NCI-H187 treated with DMSO at 0.1 percent for 48 hours (cell line): ENCODE measurements at places on chromosomes 7 and 10.

GRCh38 chr7:133633055-133633454, 380.2 kb downstream of the EXOC4 start:
- no peak for DNase-seq

DNA sequence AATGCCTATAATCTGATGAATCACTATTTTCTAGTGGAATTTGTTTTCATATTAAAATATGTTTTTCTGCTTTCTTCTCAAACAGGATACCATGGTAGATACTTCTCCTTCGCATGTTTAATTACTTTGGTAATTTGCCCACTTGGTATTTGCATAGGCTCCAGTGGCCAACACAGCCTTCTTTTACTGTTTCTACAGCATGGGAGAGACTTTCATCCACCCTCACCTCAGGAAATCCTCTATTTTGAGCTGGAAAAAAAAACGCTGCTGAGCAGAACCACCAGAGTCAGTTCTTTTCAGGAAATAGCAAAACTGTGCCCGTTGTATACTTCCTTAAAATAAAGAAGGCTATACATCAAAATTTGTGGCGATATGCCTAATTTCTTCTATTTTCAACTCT, 213.3 kb downstream of the MDFIC start:
- no peak for DNase-seq

- no peak for DNase-seq
These were observed 395.7 kb downstream of the THSD7A start for GRCh38 chr7:11436316-11436715.

GRCh38 chr10:43265799-43266721, 805 bp downstream of the RASGEF1A start:
- DNase-seq: no peak

DNA sequence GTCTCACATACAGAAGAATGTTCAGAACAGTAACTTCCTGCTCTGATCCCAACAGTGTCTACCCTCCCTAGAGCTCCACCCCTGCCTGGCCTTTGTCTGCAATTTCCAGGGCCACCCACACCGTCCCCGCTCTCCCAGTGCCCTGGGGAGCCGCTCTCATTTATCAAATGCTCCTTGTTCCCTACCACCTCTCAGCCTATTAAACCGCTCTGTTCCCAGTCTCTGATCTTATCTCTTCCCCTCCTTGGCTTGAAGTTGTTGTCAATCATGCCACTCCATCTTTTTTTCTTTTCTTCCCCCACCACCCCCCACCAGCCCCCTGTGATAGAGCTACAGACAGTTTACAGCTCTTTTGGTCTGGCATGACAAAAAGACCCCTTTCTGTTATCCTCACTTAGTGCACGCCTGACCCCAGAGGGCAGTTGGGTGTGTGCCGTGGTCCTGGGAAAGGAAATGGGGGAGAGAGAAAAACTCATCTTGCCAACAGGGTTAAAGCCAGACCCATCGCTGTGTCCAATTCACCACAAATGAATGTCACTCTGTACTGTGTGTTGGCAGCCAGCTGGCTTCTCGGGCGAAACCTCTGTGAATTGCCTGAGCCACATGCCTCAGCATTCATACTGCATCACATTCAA, 28.8 kb upstream of the HECTD2 start:
- DNase-seq: no peak

GRCh38 chr7:76065016-76065612, 17.2 kb downstream of the MDH2 start:
- DNase-seq: no peak

DNA sequence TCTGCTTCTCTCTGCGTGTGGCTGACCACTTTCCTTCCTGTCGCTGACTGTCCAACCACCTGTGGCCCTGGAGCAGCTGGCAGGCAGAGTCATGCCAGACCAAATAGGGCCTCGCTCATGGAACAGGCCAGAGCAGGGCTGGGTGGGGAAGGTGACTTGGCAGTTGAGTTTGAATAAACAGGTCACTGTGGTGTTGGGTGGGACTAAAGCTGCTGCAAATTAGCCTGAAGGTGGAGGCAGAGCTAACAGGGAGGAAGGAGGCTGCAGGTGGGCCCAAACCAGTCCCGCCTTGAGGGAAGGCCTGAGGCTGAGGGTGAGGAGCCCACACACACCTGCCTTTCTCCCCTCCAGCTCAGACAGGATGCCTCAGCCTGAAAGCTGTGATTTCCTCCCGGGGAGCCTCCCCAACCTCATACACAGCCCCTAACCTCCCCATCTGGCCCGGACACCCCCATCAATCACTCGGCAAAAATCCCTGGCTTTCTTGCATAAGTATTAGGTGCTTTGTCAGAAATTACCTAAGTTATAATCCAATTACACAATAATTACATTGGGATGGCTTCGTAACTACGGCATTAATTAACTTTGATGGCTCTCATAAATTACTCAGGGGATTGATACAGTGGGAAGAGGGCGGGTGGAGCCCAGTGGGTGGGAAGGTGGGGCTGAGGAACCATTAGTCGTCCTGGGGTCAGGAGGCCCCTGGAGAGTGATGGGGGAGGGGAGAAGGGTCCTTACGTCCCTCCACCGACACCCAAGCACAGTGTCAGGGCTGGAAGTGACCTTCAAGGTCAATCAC, 97.7 kb upstream of the PCBD1 start:
- DNase-seq: no peak

- no peak for DNase-seq
These were observed 14.3 kb downstream of the AQP1 start for GRCh38 chr7:30925913-30926312.

GRCh38 chr7:27520815-27521790, 141.6 kb downstream of the HIBADH start:
- no peak for DNase-seq

- no peak for DNase-seq
These were observed 43.8 kb upstream of the ARID5B start for GRCh38 chr10:61857746-61858145.

- DNase-seq: no peak
These were observed 514 bp upstream of the GAD2 start for GRCh38 chr10:26215935-26216584.

DNA sequence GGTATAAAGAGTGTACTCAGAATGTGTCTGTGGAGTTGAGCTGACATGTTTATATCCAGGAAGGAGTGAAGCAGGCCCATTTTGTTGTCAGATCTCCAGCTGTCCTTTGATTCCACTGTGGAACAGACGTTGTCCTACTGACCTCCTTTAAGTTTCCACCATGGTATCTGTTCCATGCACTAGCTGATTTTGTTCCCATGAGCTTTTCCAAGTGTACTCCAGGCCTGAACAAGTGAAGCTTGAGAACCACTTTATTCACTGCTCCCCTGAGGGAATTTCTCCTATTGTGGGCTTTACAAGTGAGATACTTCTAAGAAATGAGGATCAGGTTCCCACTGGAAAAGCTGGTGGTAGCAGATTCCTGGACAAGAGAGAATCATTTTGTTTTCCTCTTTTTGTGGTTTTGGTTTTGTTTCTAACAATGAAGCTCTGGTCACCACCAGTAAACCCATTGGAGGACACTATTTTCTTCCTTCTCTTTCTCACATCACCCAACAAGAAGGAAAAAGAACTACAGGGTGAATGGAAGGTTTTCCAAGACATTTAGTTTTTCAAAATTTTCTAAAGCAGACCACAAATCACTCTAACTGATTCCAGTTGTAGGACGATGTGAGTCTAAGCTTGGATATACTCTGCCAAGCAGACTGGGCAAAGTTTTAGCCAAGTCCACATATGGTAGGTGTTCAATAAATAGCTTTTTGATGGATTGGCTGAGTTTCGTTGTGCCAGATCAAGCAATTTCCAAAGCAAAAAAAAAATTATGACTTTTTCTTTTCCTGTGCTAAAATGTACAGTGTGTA, 144.2 kb downstream of the JCAD start:
- DNase-seq: no peak

- no peak for DNase-seq
These were observed 85.9 kb upstream of the AGBL3 start for GRCh38 chr7:134900166-134900982.

DNA sequence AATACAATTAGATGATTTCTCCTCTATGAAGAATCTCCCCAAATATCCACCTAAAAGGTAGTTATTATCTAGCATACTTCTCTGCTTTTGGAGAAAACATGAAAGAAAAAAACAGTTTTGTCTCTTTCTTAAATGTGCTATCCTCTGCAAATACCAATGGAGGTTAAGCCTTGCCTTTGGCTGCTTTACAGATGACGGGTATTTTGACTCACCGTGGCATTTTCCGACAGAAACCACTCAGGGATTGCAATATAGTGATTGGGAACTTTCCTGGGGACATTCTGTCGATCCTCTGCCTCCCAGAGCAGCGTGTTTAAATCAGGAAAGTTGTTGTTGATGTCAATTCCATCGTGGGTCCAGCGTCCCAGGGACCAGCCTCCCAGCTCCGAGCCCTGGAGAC, 100.6 kb downstream of the GPR26 start:
- no peak for DNase-seq

- DNase-seq: no peak
These were observed 38.5 kb downstream of the EN2 start for GRCh38 chr7:155496267-155497005.

DNA sequence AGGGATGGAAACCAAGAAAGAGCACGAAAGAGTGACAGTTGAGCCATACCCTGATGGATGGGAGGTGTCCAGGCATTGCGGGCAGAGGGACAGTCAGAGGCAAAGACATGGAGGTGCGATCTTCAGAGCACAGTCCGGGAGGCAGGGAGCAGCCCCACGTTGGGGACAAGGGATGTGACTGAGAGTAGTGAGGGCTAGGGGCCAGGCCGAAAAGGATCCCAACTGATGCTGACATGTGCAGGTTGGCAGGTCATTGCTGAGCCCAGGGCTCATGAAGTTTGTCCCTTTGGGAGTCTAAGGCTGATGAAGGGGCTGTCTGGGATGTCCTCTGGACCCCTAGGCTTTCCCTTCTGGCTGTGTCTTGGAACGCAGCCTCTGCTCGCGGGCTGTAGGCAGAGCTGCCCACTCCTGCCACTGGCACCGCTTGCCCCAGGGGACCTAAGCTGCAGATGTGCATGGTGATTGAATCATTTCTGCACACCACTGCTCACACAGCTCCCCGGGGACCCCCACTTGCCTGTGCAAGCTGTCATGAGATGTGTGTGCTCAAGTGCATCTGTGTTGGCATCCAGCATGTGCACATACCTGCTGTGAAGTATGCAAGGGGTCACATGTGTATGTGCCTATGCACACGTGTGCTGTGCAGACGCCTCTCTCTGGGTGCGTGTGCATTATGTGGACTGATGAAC, 125.1 kb downstream of the ZMIZ1 start:
- DNase-seq: no peak

GRCh38 chr10:100731407-100732240, 13.8 kb upstream of the PAX2 start:
- no peak for DNase-seq

DNA sequence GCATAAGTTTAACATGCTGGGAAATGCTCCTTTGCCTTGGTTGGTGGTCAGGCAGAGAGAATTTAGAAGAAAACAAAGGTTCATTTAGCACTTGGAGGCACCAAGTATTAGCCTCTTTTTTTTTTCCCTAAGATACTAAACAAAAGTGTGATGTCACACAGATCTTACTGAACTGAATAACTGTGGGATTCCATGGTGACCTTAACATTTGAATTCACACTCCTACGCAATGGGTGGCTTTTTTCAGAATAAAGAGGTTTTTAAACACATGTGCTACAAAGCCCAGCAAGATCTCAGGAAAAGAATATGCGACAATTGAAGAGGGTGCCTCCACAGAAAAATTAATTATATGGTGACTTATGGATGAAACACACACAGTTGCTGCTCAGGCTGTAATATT, 133.4 kb upstream of the ABCB5 start:
- no peak for DNase-seq

GRCh38 chr7:20793248-20793647, 6.6 kb upstream of the SP8 start:
- no peak for DNase-seq

DNA sequence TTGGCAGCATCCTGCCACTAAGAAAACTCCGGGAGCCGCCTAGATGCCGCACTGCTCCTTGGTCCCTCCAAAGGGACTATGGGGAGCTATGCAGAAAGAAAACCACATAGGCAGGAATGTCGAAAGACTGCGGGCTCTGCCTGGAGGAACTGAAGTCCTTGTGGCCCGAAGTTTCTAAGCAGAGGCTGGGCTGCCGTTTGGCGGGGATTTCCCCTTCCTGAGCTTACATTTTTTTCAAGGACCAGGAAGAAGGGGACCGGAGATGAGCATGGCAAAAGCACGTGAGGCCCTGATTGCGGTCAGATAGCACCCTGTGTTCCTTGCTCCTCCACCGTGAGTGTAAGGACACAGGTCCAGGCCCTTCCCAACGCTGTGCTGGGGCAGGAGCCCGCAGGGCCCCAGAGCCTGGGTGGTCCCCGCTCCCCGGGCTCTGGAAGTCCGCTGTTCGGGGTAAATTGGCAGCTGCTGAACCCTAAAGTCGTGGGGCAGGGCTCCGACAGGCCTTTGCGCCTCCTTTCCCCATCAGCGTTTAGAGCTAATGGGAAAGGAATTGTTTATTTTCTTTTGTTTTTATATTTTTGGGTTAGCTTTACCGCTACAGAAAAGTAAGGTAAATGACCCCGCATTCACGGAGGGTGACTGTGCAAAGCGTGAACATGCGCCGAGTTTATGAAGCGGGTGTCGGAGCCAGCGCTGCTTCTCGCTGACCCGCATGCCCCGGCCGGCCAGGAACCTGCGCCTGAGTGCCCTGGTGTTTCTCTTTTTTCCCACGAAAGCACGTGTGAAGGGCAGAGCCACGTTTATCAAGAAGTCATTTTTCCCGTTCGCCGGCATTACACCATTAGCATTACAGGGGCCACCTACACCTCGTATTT, 356.5 kb upstream of the ZNF32 start:
- DNase-seq: no peak

- peak; percentile 0 for DNase-seq
These were observed 26.1 kb upstream of the RSU1 start for GRCh38 chr10:16843252-16843870.

GRCh38 chr7:2662273-2663120, 25.5 kb upstream of the AMZ1 start:
- DNase-seq: no peak

DNA sequence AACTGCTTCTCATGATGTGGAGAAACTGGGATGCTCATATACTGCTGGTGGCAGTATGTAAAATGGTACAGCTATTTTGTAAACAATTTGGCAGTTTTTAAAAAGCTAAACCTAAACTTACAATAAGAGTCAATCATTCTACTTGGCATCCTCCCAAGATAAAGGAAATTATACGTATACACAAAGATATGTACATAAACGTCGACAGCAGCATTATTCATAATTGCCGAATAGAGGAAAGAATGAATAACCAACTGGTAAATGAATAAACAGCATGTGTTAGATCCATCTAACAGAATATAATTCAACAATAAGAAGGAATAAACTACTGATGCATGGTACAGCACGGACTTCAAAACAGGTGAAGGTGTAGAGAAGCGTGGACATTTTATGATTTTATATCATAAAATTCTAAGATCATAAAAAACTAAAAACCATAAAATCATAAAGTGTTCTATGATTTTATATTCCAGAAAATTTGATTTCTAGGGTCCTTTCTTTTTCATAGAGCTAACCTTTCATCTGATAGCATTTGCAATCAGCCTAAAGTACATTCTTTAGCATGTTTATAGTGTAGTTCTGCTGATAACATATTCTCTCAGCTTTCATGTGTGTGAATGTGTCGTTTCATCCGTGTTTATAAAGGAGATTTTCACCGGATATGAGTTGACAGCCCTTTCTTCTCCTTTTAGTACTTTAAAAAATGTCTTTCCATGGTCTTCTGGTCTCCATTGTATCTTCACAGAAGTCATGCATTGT, 261.5 kb downstream of the DIP2C start:
- no peak for DNase-seq
